Ascending aorta (tissue), 2 donors: ENCODE measurements at places on chromosomes 5 and 9. TPM values are rescaled to one million over a fixed set of nuclear protein-coding genes. Genes with fewer than 3 reads are reported as not detected.

DNA sequence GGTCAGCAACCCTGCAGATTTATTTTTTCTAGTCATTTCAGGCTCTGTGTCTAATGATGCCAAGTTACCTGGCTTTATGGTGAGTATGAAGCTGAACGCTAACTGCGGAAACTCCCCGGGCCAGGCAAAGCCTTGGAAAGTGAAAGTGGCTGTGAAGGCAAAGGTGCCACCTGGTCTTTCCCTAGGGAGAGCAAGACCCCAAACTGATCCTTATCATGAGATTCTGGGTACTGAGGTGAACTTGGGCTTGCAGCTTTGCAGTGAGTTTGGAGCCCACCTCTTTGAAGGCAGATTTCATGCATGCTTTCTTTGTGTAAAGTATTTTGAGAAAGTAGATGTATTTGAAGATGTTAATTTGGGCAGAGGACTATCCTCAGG lies 63.3 kb downstream of the CARTPT start:
- no peaks in the 10 kb centered on the region for H3K36me3 ChIP-seq
- DNase-seq = no peak
- H3K27me3 ChIP-seq = no peaks in the 10 kb centered on the region
- H3K4me1 ChIP-seq = peaks cover 10% of the 10 kb centered on the region

DNA sequence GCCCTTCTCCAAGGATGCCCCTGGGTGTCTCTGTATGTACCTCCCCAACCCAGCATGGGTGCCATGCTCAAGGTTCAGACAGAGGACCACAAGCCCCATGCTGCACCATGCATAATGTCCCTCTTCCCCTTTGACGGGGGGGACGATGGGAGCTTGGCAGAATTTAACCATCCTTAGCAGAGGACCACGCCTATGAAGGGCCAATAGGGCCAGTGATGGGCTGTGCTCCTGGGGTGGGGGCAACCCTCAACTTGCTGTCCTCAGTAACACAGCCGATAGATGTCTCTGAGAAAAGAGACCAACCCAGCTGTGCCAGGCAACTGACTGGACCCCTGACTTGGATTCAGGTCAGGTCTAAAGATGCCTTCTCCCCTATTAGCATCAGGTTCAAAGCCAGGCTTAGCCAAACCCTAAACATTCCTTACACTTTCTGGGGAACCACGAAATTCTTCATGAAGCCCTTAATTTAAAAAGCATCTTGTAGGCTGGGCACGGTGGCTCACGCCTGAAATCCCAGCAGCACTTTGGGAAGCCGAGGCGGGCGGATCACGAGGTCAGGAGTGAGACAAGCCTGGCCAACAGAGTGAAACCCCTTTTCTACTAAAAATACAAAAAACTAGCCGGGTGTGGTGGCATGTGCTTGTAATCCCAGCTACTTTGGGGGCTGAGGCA lies 20.7 kb upstream of the JADE2 start:
- H3K36me3 ChIP-seq = no peaks in the 10 kb centered on the region
- H3K4me1 ChIP-seq = peaks cover 3% of the 10 kb centered on the region
- DNase-seq = no peak

DNA sequence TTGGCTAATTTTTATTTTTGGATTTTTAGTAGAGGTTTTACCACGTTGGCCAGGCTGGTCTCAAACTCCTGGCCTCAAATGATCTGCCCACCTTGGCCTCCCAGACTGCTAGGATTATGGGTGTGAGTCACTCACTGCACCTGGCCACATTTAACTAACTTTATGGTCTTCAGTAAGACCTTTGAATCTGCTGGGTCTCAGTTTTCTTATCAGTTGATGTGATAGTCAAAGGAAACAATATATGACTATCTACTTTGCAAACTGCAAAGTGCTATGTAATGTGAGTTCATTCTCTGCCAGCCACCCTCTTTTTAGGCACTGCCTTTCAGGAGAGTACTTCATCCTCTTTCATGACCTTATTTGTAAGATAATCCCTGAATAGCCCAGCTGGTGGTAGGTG lies 474.7 kb downstream of the PDE4D start:
- H3K4me1 ChIP-seq = no peaks in the 10 kb centered on the region
- H3K27ac ChIP-seq = no peak overlapping the region
- no peak overlapping the region for H3K4me3 ChIP-seq
- no peaks in the 10 kb centered on the region for H3K27me3 ChIP-seq
- H3K36me3 ChIP-seq = no peaks in the 10 kb centered on the region
- DNase-seq = no peak

- no peak overlapping the region for H3K27ac ChIP-seq
- no peaks in the 10 kb centered on the region for H3K36me3 ChIP-seq
- no peaks in the 10 kb centered on the region for H3K4me1 ChIP-seq
- no peak for DNase-seq
- H3K4me3 ChIP-seq = no peak overlapping the region
Measured at GRCh38 chr9:91908746-91909145, 41.3 kb downstream of the ROR2 start.

Gene CYLC2
- not detected for total RNA-seq

Gene AIF1L
- total RNA-seq = 30.5 TPM
